Kasumi-1 (cell line): ENCODE measurements at places on chromosomes 5 and 9.
A peak's percentile ranks its signal among the peaks of the same experiment; 100 is the strongest.

- no peak for DNase-seq
These were observed 28.2 kb downstream of the ITGA2 start for GRCh38 chr5:53017383-53017782.

GRCh38 chr5:79745255-79745654 lies 55.6 kb downstream of the CMYA5 start:
- DNase-seq, result no peak

- DNase-seq, result peak; percentile 35
These were observed 831 bp downstream of the RMRP start for GRCh38 chr9:35656831-35657545.

GRCh38 chr5:132813599-132814502 lies 749 bp downstream of the SOWAHA start:
- no peak for DNase-seq
